ENCODE measurements at places on chromosomes 2 and 18. TPM values are rescaled to one million over a fixed set of nuclear protein-coding genes. Genes with fewer than 3 reads are reported as not detected.

The TWIST2 gene
- 16.0 TPM for total RNA-seq

The DPYSL5 gene
- not detected for total RNA-seq

The SLC11A1 gene
- total RNA-seq = 0.30 TPM

The UBE2F gene
- 65.9 TPM for total RNA-seq
